ENCODE measurements at places on chromosomes 12 and 14.

DNA sequence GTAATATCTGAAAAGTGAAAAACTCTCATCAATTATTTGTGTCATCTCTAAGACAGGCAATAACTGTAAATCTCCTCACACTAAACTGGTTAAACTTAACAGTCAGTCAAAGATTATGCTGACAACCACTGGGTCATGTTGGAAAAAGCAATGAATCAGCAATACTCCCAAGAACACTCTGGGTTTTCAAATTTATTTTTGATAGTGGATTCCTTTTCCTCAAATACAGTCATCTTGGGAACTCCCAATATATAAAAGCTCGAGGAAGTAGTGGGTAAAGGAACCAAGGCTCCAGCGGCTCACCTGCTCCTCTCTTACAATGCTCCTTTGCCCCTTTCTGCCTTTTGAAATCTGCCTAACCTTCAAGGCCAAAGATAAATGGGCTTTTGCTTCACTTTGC is 70.0 kb downstream of the ARMH4 start:
- DNase-seq = no peak

- DNase-seq = no peak
Measured at GRCh38 chr12:45183246-45183645, 32.6 kb upstream of the ANO6 start.

- DNase-seq = no peak
Measured at GRCh38 chr14:104112113-104112505, 26.3 kb upstream of the KIF26A start.

DNA sequence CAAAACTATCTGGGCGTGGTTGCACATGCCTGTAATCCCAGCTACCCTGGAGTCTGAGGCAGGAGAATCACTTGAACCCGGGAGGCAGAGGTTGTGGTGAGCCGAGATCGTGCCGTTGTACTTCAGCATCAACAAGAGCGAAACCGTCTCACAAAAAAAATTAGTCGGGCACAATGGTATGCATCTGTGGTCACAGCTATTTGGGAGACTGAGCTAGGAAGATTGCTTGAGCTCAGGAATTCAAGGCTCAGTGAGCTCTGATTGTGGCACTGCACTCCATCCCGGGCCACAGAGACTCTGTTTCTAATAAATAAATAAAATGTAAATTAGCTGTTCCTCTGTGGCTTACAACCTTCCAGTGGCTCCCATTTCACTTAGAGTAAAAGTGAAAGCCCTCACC is 28.0 kb downstream of the RCOR1 start:
- no peak for DNase-seq

GRCh38 chr12:19201661-19202060 is 72.1 kb downstream of the PLEKHA5 start:
- no peak for DNase-seq

- no peak for DNase-seq
Measured at GRCh38 chr12:54197010-54197409, 8.2 kb upstream of the SMUG1 start.

All from activated T-helper 1 cell treated with anti-CD3 and anti-CD28 coated beads, Interleukin-2, amount 50 U/mL, for 16 hours (primary cell).